Activated CD8-positive, alpha-beta memory T cell treated with anti-CD3 and anti-CD28 coated beads for 4 hours (primary cell): ENCODE measurements at places on chromosomes 2 and 18.

GRCh38 chr2:158172719-158173118, 71.0 kb downstream of the UPP2 start:
- DNase-seq: no peak

DNA sequence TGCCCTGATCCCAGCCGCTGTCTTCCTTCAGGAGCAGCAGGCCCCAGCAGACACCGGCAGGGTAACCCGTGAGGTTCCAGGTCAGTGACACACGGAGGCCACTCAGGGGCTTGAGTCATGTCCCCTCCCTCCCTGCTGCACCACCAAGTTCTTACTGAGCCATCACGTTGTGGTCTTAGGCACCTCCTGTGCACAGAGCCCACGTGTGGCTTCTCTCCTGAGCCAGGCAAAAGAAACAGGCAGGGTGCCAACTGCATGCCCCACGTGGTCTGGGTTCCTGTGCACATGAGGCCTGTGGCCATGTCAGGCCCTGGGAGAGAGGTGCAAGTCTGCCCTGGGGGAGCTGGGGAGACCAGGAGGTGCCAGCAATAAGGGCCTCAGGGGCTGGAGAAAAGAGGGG, 264.8 kb downstream of the KLHL29 start:
- no peak for DNase-seq

DNA sequence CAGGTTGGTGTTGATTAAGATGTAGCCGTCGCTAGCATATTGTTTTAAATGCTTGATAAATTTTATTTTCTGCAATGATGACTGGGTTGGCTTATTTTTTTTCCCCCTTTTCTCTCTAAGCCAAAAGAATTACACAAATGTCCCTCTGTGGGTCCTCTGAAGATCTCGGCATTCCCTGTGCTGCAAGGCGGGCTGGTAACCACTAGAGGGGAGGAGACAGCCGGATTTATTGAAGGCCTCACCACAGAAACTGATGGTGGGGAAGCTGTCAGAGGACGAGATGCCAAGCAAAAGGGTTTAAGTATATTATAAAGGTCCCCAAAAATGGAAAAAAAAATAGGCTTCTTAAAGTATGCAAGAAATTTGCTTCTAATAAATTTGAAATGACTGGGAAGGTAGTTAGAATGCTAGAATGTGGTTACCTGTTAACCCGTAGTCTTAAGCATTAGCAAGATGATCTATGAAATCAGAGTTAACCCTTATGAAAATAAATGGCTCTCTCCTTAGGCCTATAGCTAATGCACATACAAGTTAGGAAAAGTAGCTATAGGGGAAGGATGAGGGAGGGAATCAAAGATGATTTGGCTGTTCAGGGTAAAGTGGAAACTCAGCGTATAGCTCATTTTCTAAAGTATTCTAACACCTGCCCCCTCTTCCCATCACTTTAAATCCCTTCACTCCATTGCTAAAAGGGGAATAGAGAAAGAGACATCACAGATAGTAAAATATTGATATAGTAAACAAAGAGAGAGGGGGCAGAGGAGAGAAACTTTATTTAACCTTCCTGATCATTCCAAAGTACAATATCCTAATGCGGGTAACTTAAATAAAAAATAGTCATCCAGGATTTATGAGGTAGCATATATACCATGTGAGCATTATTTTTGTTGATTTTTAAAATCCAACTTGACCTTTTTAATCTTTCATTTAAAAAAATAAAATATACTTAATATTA, 894.5 kb upstream of the POU3F3 start:
- DNase-seq: no peak

DNA sequence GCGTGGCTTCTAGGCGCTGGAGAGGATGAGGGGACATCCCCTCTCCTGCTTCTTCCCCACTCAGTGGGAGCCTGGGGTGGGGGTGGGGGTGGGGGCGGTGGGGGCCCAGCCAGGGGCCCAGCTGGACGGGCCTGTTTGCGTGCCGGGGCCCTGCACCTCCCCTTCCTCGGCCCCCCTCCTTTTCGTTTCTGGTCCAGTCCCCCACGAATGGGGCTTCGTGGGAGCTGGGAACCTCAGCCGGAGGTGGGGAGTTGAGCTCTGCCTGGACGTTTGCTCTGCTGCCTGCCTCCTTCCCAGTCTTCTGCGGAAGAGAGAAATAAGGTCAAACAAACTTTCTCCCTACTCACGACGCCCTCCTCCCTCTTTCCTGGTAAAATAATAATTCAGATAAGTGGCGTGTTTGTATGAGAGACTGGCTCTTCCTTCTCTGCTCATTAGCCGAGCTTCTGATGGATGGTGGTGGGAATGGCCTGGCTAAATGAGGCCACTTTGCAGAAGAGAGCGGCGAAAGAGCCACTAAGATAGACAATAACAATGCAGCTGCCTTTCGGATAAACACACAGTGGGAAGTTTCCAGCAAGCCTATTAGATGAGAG, 782 bp downstream of the MTA3 start:
- DNase-seq: no peak

GRCh38 chr2:20654535-20654813, 3.6 kb upstream of the HS1BP3 start:
- no peak for DNase-seq

DNA sequence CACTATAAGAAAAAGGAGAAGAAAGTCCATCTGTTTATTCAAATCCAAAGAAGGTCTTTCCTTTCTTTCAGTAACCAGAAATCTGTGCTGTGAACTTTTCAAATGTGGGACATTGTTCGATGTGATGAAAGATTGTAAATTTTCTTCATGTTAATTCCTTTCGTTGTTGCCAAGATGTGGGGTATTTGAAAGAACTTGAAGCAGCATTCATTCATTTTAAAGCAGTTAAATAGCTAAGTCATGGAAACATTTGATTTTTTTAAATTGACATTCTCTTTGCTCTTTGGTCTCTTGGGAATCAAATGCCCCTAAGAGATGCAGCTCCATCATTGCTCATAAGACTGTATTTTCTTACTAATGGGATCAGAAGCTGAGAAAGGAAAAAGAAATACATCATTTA, 93.7 kb upstream of the EHBP1 start:
- no peak for DNase-seq
